ENCODE measurements at places on chromosomes 2 and 18.

GRCh38 chr2:83370419-83370762 is 1088.7 kb downstream of the SUCLG1 start:
- DNase-seq, result no peak

GRCh38 chr18:26457611-26458353 is 90.6 kb downstream of the KCTD1 start:
- no peak for DNase-seq

DNA sequence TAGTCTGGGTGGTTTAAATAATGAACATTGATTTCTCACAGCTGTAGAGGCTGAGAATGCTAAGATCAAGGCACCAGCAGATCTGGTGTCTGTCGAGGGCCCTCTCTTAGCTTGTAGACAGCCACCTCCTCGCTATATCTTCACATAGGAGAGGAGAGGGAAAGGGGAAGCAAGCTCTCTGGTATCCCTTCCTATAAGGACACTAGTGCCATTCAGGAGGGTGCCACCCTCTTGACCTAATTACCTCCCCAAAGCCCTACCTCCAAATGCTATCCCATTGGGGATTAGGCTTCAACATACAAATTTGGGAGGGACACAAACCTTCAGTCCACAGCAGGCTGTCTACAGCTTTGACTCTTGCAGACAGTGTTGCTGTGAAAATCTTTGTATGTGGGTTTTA is 76.7 kb downstream of the BOLA3 start:
- no peak for DNase-seq

DNA sequence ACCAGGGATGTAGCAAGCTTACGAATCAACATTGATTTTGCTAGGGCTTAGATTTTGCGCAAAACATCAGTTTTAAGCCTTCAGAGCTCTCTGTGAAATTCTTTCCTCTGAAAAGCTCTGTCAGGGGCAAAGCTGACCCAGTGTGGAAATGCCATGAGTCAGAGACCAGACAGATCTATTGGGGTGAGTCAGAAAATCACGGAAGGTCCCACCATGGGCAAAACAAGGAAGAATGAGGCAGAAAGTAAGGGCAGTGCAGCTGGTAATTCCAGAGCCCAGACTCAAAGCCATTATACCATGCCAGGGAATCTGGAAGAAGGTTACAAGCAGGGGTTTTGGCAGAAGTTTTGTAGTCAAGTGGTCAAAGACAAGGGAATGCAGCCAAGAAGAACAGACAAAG is 256.6 kb upstream of the CTAGE1 start:
- no peak for DNase-seq
